ENCODE measurements at places on chromosomes 5 and 9. TPM values are rescaled to one million over a fixed set of nuclear protein-coding genes. Genes with fewer than 3 reads are reported as not detected.

The STXBP1 gene
- total RNA-seq = 2.0 TPM

The GPR151 gene
- total RNA-seq = not detected

The SEMA5A gene
- 0.84 TPM for total RNA-seq

The SPINK6 gene
- not detected for total RNA-seq

The C9orf153 gene
- total RNA-seq = 1.9 TPM

The CFAP90 gene
- not detected for total RNA-seq

The FBXO4 gene
- total RNA-seq = 11.5 TPM

The MEF2C gene
- total RNA-seq = 30.0 TPM

The SLC6A3 gene
- not detected for total RNA-seq

The PPP1R26 gene
- 1.5 TPM for total RNA-seq

The POLE3 gene
- 74.1 TPM for total RNA-seq

The IFNA13 gene
- total RNA-seq = not detected

The ZNF354B gene
- total RNA-seq = 5.7 TPM

The RLN2 gene
- total RNA-seq = 0.31 TPM

The POLK gene
- total RNA-seq = 25.7 TPM

The TMEM171 gene
- total RNA-seq = not detected

The ACER2 gene
- 4.2 TPM for total RNA-seq

All from mononuclear cell (primary cell).